D721Med (cell line): ENCODE measurements at places on chromosomes 5 and 9.
A peak's percentile ranks its signal among the peaks of the same experiment; 100 is the strongest.

GRCh38 chr5:38650946-38651345 is 94.5 kb upstream of the LIFR start:
- no peak for DNase-seq

DNA sequence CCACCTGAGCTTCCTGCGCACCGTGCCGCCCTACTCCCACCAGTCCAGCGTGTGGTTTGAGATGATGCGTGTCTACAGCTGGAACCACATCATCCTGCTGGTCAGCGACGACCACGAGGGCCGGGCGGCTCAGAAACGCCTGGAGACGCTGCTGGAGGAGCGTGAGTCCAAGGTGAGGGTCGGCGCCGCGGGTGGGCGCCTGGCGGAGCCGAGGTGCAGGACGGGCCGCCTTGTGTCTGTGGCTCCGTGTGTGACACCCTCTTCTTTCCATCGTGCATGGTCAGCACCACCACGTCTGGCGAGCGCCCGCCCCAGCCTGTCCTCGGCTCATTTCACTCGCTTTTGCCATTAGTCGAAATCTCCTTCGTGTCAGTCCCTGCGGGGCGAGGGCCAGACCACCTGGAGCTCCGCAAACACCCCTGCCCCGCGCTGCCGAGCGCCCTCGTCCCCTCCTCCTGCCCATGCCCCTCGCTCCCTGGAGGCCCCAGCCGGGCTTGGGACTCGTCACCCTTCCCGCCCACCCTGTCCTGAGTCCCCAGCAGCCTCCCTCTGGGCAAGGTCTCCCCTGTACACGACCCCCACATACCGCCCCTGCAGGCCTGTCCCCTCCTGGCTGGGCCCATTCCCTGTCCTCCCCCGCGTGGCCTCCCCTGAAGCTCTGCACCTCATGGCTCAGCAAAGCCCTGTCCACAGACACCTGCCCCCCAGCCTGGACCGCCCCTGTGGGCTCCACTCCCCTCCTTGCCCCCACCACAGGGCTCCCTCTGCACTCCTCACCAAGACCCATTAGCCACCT is 7.0 kb downstream of the GRIN1 start:
- no peak for DNase-seq

DNA sequence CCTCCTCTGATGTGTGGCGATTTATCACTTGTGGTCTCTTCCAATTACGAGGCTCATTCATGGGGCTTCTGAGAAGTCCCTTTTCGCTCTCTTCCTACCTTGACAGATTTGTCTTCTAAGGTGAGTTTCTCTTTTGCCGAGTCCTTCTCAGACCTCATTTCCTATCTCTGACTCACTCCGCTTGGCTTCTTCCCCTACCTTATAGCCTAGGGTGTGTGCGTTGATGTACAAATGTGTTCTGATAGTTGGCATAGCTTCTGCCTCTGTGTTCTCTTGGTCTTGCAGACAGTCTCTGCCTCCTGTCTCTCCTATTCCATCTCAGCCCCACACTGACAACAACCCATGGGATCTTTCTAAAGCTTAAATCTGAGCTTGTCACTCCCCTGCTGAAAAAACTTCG is 56.9 kb upstream of the SHB start:
- DNase-seq: no peak

DNA sequence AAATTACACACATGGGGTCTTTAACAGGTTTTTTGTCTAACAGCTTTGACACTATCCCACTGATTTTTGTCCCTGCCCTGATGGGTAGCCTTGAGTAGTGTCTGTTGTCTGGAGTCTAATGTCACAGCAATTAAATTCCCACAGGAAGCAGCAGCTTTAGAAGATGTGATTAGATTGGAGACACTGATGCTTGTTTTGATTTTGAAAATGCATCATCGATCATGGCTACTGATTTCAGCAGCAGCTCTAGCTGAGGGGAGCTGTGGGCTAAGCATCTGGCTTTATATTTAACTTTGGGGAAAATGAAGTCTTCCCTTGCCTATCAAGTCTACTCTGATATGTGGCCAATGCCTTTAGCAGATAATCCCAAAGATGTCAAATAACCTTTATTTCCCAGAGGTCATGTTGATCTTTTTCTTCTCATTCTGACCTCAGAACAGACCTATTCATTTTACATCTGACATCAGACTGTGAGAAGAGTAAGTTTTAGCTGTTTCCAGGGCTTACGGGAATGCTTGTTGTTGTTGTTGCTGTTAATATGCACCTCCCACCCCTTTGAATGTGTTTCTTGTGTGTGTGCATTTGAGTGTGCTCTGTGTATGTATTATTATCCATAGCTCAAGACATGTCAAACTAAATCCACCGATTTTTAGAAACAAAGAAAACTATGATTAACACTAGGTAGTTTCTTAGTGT is 704.9 kb upstream of the NUDT12 start:
- no peak for DNase-seq

DNA sequence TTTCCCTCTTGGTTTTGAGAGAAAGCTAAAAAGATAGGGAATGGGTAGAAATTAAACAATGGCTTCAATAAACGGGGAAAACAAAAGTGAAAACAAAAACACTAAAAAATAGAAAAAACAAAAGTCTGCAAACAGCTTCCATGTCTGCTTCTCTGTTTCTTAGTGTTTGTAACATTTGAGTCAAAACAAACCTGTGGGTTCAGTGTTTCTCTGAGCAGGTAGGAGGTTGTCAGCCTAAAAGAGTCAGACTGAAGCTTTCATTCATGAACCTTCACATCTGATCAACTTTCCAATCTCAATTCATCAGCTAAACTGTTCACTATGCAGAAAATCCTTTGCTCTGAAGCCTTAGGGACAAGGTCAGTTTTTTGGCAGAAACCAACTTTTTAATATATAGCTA is 102.5 kb upstream of the ADAMTS16 start:
- no peak for DNase-seq

DNA sequence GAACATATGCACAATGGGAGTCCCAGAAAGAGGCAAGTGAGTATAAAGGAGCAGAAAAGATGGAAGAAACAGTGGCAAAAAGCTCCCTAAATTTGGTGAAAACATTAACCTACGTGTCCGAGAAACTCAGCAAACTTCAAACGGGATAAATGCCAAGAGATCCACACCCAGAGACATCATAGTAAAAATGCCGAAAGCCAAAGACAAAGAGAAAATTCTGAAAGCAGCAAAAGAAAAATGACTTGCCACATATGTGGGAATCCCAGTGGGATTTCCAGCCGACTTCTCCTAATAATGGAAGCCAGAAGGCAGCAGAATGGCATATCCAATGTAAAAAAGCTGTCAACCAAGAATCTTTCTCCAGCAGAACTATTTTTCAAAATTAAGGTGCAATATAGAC is 101.2 kb downstream of the ADAMTS2 start:
- DNase-seq: no peak

DNA sequence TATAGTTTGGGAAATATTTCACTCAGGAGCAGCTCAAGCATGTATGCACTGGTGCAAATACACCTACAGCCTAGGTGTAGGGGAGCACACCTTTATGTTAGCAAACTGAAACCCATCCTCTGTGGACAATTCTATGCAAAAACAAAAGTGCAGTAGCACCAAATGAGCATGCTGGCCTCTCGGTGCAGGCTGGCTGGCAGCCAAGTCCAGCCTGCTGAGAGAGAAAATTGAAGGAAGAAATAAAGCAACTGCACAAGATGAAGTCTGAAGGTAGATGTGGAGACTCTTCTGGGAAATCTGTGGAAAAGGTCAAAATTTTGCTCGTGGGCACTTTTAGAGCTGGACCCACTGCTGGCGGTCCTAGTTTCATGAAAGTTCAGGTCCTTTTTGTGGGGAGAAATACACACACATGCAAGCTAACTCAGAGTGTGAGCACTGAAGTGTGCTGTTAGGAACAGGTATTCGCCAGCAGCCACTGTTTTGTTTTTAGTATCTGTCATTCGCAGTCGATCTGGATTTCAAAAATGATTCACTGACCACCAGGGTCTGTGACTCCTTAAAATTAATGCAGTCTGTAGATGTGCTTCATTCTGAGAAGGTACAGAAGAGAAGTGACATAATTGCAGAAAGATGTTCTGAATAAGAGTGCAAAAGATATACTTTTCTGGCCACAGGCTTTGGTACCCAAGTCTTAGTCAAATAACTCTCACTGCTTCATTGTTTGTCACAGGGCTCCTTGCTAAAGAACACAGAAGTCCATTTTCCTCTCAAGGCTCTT is 281.7 kb downstream of the PARP8 start:
- no peak for DNase-seq

DNA sequence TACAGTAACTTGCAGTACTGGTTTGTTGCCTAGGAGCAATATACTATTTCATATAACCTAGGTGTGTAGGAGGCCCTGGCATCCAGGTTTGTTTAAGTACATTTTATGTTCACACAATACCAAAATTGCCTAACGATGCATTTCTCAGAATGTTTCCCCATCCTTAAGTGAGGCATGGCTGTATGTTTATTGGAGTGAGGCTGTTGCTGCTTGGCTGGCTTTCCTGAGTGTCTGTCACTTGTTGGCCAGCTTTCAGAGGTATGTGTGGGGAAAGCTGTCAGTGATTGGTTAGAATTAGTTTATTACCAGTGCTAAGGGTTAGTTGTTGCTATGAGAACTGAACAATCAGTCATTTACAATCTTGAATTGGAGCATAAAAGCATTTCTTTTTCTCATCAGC is 154.1 kb upstream of the CDH12 start:
- no peak for DNase-seq

DNA sequence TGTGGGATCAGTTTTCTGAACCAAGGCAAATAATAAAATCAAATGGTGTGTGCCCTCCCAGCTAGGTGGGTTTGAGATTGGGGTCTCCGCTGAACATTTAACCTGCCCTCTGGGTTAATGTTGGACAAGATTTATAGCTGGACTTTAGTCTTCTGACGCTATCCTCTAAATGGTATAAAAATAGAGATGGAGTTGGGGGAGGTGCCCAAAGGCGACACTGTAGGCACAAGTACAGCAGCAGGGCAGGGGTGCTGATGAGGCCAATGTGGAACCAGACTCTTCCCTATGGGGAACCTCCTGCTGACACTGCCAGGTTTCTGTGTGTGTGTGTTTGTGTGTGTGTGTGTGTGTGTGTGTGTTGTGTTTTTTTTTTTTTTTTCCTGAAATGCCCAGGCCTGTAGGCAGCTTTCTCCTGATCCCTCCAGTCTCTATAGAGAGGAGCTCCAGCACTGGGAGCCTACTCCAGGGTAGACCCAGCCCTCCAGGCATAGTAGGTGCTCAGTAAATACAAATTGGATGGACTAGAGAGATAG is 37.9 kb downstream of the PCDH1 start:
- DNase-seq: no peak

DNA sequence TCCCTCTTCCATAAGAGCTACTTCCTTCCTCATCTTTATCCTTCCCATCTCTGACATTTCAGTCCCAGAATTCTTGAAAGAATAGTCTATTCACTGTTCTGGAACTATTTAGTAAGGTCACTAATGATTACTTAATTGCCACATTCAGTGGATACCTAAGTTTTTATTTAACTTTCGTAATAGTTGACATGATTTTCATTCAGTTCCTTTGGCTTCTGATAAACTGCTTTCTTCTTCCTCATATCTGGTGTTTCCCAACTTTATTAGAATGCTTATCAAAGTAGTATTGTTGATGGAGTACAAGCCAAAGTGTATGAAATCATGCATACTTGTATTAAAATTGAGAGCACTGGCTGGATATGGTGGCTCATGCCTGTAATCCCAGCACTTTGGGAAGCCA is 10.8 kb downstream of the UBE2D2 start:
- no peak for DNase-seq

- no peak for DNase-seq
These were observed 134.6 kb upstream of the ASTN2 start for GRCh38 chr9:117549444-117549843.

GRCh38 chr5:7043797-7044196 is 330.6 kb downstream of the TENT4A start:
- no peak for DNase-seq

DNA sequence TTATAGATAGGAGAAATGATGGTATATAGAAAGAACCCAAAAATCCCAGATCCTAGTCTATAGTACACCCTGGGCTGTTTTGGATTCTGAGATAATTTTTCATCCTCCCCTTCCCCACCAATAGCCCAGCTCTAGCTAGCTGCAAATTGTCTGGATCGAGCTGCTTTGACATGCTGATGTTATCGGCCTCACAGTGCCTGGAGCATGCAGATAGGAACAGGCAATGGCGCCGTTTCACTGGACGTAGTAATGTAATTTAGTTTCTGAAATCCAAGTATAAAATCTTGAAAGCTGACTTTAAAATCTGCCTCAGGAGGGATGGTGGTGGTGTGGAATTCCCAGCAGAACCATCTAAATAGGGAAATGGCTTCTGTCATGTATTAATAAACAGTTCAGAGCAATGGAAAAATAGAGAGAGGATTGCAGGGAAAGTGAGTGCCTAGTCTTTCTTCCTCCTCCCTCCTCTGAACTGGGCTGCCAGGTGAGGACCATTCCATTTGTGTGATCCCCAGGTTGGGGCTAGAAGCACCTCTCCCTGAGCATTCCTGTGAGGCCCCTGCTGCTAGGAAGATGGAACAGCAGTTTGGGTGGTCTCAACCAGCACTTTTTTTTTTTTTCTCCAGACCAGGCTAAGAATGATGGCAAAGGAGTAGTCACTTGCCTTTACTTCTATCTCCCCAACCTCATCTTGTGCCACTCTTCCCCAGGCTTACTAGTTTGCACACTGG is 31.9 kb downstream of the FAM219A start:
- no peak for DNase-seq

- DNase-seq: no peak
These were observed 25.3 kb upstream of the CXCL14 start for GRCh38 chr5:135604056-135604455.

- DNase-seq: no peak
These were observed 11.3 kb downstream of the IL4 start for GRCh38 chr5:132684922-132685720.

GRCh38 chr5:170519549-170519948 is 15.7 kb downstream of the KCNIP1 start:
- no peak for DNase-seq

- DNase-seq: no peak
These were observed 150.6 kb upstream of the ATP10B start for GRCh38 chr5:161002571-161003074.

- no peak for DNase-seq
These were observed 9.4 kb upstream of the TENT4A start for GRCh38 chr5:6703806-6704205.

DNA sequence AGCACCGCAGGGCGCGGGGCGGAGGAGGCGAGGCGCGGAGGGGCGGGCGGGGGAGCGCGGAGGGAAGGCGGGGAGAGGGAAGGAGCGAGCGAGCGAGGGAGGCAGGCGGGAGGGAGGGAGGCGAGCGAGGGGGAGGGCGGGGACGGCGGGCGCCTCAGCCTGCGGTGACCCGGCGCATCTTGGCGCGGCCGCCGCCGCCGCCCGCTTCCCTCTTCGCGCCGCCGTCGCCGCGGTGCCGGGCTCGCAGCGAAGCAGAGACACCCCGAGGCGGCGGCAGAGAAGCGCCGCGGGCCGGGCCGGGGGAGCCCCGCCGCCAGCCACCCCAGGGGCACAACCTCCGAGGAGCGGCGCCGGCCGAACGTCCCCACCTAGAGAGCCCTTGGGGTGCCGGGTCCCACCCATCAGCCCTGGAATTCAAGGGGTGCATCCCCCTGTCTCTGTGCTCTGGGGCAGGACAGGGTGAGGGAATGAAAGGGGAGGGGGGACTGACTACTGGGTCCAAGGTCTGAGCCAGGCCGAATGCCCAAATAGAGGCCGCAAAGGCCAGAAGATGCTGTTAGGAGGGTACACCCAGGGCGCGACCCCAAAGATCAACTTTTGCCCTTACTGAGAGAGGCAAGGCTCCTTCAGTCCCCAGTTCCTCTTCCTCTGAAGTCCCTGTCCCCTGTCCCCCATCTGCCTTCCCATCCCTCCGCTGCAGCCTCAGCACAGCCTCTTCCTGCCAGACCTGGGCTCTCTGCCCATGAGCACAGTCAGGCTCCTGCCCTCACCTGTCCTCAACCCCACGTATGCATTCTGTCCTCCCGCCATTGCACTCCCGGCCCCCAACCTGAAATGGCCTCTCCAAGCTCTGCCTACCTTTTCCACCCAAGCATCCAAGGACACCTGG is at the start of gene ADAMTS2:
ADAMTS2 (minus strand) TSS at position 29 of the 889 bp plus-strand sequence. CDS start 133 bp downstream, outside the sequence.
- DNase-seq: peak; percentile 78
